Activated T-cell treated with anti-CD3 and anti-CD28 coated beads, Interleukin-2, amount 50 U/mL, for 72 hours (primary cell): ENCODE measurements at places on chromosomes 4 and X. TPM values are rescaled to one million over a fixed set of nuclear protein-coding genes. Genes with fewer than 3 reads are reported as not detected.

SYTL4 gene
- not detected for total RNA-seq

NR0B1 gene
- total RNA-seq: not detected

- DNase-seq: no peak
These were observed 18.3 kb downstream of the TMEM31 start for GRCh38 chrX:103729015-103729414.

DNA sequence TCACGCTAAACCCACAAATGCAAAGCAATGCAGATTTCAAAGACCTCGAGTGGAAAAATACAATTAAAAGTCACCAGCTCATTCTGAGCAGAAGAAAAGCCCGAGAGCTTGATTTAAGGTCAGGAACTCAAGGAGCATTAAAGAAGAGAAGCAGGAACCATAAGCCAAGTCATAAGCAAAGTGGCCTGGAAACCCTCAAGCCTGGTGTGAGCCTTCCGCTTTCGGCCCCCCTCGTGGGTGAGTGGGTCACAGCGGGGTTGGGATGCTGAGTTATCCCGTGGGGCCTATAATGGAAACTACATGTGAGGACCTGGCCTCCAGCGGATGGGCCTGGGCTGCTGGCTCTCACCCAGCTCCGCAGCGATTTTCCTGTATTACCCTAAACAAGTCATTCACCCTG, 504.3 kb downstream of the RAB28 start:
- DNase-seq: no peak

DNA sequence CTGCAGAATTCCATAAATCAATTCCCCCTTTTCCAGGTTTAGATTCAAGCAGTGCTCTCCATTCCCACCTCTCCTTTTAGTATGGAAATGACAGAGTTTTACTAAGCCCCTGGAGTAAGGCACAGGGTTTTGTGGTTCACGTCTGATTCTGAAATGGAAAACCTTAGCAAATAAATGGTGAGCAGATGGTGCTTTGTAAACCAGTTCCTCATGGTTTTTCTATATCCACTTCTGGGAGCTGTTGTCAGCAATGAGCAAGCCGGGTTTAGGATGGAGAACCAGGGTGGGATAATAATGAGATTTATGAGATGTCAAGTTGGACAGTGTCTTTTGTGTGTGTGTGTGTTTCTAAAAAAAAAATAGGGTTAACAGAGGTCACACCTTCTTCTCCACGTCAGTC, 113.8 kb upstream of the RBPJ start:
- DNase-seq: no peak

DNA sequence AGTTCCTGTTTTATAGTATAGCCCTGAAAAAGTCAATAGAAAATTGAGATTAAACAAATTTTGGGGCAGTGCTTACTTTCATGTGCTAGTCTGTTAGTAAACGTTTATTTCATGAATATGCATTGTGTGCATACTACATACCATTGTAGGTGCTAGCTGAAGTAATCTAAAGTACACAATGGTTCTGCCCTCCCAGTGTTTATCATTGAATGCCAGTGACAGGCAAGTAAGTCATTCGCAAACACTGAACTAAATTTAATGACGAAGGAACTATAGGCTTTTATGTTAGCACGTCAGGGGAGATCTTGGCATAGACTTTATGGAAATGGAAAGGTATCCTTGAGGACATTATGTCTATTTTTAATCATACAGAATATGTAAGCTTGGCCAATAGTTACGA, 426.9 kb upstream of the EPHA5 start:
- DNase-seq: no peak
